ENCODE measurements at places on chromosomes 7 and 10.

- no peak for DNase-seq
Observed at GRCh38 chr10:73414230-73414945, 530 bp upstream of the ANXA7 start.

GRCh38 chr7:36860681-36861080 lies 136.4 kb upstream of the AOAH start:
- DNase-seq: no peak

DNA sequence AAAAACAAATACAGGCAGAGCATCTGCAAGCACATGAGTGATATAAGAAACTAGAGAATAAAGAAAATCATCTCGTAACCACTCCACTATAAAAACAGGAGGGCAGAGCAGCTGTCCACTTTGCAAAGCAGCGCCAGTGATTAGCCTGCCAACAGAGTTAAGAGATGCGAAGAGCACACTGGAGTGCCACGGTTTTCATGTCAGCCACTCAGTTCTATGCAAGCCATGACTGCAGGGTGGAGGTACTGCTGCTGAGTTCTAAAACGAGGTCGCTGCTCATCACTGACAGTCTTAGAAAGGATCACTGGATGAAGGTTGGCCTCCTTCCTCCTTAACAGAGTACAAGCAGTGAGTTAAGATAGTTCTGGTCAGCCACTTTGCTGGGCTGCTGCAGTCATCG lies 58.5 kb downstream of the FGFR2 start:
- no peak for DNase-seq

GRCh38 chr10:35558276-35558675 lies 46.9 kb upstream of the GJD4 start:
- DNase-seq: no peak

DNA sequence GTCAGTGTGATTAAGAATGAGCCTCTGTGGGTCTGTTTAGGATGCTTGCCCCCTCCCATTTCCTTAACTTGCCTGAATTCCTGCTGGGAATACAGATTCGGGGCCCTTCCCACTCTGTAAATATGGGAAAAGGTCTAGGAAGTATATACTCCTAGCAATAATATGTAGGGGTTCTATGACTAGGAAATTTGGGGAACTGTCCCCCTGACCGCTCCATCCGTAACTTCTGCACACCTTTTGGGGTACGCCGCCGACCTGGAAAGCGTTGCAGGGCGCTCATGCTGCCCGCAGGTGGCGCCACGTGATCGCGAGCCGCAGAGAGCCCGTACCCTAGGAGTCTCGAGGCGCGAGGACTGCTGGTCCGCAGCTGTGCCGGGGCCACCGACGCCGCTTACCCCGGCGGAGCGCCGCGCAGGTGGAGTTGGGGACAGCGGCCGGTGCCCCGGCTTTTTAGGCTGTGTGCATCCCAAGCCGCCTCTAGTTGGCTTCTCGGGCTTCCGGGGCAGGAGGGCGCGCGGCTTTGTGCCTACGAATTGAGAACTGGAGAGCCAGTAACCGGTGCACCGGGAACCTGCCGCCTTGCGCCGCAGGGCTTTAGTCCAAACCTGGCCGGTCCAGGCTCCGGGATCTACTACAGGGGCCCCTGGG lies 656 bp upstream of the CNNM2 start:
- DNase-seq: peak; percentile 79

DNA sequence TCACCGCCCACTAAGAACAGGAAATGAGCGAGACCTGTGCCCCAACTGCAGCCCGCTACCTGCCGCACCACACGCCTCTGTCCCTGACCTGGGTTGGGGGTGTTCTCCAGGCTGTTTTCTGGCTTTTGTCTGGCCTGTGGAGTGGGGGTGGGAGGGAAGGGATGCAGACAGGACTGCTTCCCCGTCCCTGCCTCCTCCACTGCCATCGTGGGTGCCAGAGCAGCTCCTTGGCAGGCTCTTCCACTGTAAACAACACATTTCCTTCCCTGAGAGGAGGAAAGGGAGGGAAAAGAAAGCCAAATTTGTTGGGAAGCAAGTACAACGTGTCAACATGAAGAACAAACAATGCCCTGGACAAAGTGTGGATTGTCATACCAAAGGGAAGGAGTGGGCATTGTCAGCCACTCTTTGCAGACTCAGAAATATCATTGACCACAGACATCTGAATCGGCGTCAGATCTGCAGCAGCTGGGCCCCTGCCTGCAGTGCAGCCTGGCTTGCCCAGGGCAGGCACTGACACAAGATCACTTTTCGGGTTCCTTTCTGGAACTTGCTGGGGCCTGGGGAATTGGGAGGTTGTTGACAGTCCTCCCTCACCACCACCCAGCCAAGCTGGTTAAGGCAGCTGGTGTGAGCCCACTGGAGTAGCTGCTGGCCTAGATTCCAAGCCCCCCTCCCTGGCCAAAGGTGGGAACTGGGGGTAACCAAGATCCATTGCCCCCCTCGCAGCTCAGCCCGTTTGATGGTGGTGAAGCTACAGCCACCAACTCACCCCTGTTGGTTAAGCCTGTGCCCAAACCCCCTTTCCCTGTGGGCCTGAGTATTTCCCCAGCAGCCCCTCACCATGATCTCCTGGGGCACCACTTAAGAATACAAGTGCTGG lies 22.6 kb upstream of the TRIM8 start:
- no peak for DNase-seq

GRCh38 chr10:97920865-97921264 lies 71.2 kb downstream of the GOLGA7B start:
- no peak for DNase-seq

DNA sequence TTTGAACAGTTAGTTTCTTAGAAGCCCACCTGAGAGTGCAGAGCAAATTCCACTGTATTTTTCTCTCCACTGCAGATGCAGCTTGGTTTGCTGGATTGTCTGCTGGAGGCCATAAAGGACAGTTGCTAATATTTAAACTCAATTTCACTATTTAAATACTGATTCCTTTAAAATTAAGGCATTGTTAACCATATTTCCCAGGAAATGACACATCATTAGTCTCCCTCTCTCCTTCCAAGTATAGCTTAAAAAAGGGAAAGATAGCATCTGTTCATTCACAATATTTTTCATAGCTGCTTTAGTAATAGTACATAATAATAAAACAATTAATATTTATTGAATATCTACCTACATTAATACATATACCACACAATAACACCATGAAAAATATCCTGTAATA lies 252.9 kb downstream of the HGF start:
- no peak for DNase-seq
